Aorta (tissue), 5 donors: ENCODE measurements at places on chromosomes 3 and 15.
A peak's percentile ranks its signal among the peaks of the same experiment; 100 is the strongest.

DNA sequence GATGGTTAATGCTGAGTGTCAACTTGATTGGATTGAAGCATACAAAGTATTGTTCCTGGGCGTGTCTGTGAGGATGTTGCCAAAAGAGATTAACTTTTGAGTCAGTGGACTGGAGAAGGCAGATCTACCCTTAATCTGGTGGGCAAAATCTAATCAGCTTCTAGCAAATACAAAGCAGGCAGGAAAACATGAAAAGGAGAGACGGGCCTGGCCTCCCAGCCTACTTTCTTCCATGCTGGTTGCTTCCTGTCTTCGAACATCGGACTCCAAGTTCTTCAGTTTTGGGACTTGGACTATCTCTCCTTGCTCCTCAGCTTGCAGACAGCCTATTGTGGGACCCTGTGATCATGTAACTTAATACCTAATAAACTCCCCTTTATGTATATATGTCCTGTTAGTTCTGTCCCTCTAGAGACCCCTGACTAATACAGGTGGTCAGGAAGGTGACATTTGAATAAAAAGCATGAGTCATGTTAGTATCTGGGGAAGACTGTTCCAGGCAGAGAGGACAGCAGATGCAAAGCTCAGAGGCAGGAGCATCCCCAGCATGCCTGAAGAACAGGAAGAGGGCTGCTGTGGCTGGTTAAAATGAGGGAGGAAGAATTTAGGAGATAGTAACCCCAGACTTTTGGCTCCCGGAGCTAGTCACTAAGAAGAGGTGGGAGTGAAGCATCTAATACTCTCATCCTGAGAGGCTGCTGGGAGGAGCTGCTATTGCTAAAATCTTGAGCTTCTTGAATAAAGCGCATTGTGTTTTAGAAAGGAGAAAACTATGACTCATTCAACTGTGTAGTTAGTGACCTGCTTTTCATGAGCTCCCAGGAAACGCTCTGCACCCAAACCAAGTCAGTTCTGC is 207.4 kb upstream of the HES1 start:
- DNase-seq, result no peak

DNA sequence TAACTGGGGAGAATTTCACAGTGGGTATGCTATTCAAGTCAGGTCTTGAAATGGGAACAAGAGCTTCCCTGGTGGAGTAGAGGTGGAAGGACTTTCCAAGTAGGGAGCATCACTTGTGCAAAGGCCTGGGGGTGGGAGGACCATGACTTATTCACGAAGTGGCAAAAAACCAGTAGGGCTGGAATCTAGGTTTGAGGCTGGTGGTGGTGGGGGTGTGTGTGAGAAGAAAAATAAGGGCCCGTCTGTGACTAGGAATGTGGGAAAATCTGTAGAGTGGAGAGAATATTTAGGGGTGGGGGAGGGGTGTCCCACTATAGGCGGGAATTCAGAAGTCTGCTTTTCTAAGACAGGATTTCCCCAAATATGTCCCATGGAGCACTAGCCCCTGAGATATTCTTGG is 271.9 kb upstream of the TBL1XR1 start:
- no peak for DNase-seq

DNA sequence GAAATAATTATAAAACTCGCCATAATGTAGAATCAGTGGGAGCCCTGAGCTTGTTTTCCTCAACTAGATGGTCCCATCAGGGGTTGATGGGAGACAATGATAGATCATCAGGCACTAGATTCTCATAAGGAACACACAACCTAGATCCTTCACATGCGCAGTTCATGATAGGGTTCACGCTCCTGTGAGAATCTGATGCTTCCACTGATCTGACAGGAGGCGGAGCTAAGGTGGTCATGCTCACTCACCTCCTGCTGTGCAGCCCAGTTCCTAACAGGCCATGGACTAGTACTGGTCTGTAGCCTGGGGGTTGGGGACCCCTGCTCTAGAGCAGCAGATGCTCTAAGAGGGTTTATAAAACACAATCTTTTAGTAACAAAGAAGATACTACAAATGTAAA is 183.6 kb downstream of the ANXA2 start:
- DNase-seq, result no peak

- no peak for DNase-seq
These were observed 506.8 kb downstream of the EDEM1 start for GRCh38 chr3:5694266-5694665.

DNA sequence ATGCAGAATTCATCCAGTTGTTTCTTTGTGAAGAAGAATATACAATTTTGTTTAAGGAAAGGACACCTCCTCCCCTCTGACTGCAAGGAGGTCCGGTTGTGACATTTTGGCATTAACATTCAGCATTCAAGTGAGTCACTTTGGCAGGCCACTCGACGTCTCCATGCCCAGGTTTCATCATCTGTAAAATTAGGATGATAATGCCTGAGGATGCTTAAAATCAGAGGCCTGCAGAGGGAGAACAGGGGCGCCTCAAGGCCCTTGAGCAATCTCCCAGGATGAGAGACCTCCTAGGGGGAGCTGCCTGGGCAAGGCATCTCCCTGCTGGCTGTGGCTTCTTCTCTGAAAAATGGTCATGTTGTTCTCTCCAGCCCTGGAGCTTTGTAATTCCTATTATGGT is 236.0 kb downstream of the CACNA2D3 start:
- no peak for DNase-seq

DNA sequence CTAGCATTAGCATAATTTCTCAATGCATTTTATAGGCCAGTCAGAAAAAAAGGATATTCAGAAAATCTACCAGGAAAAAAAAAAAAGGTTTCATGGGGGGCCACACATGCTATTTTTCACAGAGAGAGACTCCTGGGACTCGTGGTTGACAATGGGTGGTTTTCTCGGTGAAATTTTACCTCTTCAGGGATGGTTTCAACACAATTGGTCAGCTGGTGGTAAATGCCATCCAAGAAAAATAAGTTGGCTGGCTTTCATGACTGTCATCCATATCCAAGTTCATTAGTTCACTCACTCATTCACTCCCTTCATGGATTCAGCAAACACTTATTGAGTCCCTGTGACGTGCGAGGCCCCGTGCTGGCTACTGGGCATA is 217.3 kb downstream of the SHQ1 start:
- no peak for DNase-seq

- no peak for DNase-seq
These were observed 4.2 kb upstream of the CHRM5 start for GRCh38 chr15:33963831-33964664.

DNA sequence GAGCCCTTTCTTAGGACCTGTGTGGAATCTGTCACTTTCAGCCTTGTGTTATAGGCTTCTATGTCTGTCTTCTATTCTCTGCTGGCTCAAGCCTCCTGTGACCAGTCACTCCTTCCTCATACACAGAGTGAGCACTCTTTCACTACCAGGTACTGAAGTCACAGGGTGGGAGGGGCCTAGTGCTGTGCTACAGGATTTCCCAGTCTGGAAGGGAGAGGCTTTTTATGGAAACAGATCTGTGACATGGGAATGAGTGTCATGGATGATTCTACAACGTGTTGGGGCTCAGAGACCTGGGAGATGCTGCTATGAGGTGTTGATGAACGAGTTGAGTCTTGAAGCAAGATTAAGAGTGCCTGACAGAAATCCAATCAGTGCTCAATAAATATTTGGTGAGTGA is 100.5 kb downstream of the PDCD6IP start:
- DNase-seq, result no peak

GRCh38 chr15:57881361-57881760 is 174.8 kb downstream of the POLR2M start:
- no peak for DNase-seq

DNA sequence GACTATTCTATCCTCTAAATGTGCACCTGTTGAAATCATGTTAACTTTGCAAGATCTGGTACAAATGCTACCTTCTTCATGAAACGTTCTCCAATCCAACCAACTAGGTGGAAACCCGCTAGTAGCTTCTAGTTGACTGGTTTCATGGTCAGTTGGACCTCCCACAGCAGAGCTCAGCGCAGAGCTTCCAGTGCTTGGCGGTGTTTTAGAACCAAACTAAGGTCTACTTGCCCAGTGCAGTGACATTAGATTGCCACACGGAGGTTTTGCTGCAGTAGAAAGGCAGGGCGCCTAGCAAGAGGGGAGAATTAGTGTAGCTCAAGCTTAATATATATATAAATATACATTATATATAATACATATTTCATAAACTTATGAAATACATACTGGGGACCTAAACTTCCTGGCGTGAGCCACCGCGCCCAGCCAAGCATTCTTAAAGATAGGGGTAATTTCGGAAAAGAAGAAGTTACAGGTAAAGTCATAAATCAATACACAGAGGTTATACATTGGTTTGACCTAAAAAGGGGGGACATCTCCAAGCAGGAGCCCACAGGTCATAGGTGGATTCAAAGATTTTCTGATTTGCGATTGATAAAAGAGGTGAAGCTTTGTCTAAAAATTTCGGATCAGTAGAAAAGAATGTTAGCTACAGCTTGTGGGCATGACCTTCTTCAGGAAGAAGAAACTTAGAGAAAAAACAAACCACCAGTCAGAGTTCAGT is 2.1 kb upstream of the OXSR1 start:
- DNase-seq, result no peak

DNA sequence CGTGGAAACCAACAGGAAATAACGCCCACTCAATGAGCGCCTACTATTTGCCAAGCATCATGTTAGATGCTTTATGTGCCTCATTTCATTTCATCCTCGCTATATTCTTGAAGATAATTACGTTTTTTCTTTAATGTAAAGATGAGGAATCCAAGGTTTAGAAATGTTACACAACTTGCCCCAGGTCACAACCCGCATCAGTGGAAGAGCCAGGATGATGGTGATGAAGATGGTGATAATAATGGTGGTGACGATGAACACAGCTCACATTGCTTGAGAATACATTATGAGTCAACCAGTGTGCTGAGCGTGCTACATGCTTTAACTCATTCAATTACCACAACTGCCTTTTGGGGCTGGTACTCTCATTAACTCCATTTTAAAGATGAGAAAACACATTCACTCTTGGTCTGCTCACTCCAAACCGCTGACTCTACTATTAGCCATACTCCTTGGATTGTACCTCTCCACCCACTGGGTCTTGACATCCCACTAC is 21.5 kb upstream of the MYO1E start:
- no peak for DNase-seq

- DNase-seq, result no peak
These were observed 277.7 kb upstream of the KCNH8 start for GRCh38 chr3:18870642-18871041.

GRCh38 chr15:31216215-31216911 is 110.3 kb upstream of the KLF13 start:
- peak; percentile 93 for DNase-seq

DNA sequence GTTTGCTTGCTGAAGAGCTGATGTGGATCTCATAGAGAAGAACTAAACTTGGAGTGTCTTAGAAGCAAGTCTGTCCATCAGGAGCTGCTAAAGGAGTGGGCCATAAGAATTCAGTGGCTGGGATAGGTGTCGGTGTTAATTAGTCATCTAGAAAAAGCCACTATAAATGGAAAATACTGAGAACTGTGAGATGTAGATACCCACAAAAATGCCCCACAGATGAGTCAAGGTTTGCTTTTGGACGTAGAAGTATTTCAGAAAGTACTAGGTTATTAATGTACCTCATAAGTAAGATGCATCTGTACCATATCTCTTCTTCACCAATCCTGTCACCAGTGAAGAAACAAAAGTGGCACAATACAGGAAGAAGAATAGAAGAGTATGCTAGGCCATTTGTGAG is 530.9 kb upstream of the TGFBR2 start:
- DNase-seq, result no peak

DNA sequence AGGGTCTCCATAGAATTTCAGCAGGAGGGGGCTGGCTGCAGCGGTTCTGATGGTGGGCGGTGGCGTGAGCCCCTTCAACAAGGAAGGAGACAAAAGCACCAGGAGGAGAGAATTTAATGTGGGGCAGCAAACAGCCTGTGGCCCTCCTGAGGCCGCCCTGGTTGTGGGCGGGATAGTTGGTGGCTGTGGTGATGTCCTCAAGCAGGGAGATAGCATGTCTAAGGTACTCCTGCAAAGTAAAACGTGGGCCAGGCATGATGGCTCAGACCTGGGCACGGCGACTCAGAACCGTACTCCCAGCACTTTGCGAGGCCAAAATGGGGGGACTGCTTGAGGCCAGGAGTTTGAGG is 94.0 kb downstream of the LRRK1 start:
- DNase-seq, result no peak

- no peak for DNase-seq
These were observed 76.8 kb upstream of the CHRNA7 start for GRCh38 chr15:31953478-31953877.

GRCh38 chr3:72395776-72396311 is 452.4 kb downstream of the SHQ1 start:
- DNase-seq, result no peak

DNA sequence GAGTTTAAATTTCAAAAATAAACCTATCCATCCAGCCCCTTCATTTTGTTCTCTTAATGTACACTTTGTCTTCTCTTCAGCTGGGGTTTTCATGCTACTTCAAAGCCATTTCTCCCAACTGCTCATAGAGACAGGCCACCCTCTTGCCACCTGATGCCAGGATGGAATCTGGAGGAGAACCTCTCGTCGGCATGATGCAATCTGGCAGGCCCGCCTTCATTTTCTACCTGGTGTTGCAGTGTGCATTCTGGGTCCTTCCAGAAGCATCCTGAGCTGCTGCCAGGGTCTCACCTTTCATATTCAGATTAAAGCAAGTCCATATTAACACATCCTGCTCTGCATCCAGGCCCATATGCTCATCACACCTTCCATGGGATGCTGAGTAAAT is 60.8 kb downstream of the CTNNB1 start:
- no peak for DNase-seq

GRCh38 chr3:102410616-102411015 is 24.2 kb upstream of the ZPLD1 start:
- no peak for DNase-seq

GRCh38 chr3:183381179-183381578 is 47.2 kb downstream of the MCF2L2 start:
- no peak for DNase-seq

DNA sequence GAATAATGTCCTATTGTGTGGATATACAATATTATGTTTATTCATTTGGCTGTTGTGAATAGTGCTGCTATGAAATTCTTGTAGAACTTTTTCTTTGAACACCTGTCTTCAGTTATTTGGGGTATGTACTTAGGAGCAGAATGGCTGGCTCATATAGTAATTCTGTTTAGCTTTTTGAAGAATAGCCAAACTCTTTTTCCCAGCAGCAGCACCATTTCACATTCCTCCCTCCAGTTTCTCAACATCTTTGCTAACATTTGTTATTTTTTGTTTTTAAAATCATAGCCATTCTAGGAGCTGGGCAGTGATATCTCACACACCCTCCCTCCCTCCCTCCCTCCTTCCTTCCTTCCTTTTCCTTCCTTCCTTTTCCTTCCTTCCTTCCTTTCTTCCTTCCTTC is 39.7 kb downstream of the LSM3 start:
- DNase-seq, result no peak

- DNase-seq, result no peak
These were observed 59.1 kb upstream of the SPATA12 start for GRCh38 chr3:57001356-57001755.

DNA sequence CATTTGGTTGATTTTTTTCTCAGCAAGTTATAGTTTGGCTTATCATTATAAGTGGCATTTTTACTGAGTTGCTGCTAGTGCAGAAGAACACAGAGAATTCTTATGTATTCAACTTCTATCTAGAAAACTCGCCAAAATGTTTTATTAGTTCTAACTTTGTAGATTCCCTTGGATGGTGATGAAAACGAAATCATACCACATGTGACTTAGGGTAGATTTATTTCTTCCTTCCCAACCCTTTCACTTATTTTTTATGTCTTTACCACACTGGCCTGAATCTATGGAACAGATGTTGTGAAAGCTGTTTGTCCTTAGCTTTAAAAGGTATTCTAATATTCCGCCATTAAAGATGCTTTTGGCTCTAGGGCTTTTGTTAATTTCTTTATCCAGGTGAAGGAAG is 503.3 kb upstream of the CFAP20DC start:
- no peak for DNase-seq

- no peak for DNase-seq
These were observed 67.4 kb downstream of the CORO2B start for GRCh38 chr15:68646156-68646555.
